Esophagus mucosa (tissue), 1 donor: ENCODE measurements at places on chromosomes 1 and 21. TPM values are rescaled to one million over a fixed set of nuclear protein-coding genes. Genes with fewer than 3 reads are reported as not detected.

- ATAC-seq: no peak
These were observed 17.3 kb downstream of the PDC start for GRCh38 chr1:186443638-186444037.

GRCh38 chr1:18057623-18058022, 50.0 kb upstream of the IGSF21 start:
- ATAC-seq: no peak

GRCh38 chr1:168110896-168111545, 25.7 kb downstream of the GPR161 start:
- no peak for ATAC-seq

DNA sequence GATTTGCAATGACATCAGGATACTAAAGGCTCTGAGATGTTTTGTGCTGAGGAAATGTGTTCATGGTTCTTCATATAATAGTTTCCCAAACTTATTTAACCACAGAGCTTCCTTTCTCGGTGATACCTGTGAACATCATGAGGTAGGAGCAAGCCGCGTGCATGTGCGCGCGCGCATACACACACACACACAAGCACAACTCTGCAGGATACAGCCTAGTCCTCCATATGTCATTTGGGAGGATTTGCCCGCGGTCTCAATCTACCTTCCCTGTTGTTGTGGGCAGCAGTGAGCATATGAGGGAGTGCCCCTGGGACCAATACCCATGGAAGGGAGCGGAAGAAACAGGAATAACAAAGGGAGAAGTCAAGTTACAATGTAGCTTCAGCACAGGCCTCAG, 12.2 kb upstream of the TTC4 start:
- ATAC-seq: no peak

PPIAL4G gene
- total RNA-seq: not detected

GRCh38 chr1:119003413-119004128, 15.4 kb upstream of the TBX15 start:
- no peak for ATAC-seq

FBXO2 gene
- total RNA-seq: 5.9 TPM

KIAA0040 gene
- 6.3 TPM for total RNA-seq

STYXL2 gene
- not detected for total RNA-seq

LRRC53 gene
- total RNA-seq: not detected

CLDN14 gene
- total RNA-seq: not detected

DNA sequence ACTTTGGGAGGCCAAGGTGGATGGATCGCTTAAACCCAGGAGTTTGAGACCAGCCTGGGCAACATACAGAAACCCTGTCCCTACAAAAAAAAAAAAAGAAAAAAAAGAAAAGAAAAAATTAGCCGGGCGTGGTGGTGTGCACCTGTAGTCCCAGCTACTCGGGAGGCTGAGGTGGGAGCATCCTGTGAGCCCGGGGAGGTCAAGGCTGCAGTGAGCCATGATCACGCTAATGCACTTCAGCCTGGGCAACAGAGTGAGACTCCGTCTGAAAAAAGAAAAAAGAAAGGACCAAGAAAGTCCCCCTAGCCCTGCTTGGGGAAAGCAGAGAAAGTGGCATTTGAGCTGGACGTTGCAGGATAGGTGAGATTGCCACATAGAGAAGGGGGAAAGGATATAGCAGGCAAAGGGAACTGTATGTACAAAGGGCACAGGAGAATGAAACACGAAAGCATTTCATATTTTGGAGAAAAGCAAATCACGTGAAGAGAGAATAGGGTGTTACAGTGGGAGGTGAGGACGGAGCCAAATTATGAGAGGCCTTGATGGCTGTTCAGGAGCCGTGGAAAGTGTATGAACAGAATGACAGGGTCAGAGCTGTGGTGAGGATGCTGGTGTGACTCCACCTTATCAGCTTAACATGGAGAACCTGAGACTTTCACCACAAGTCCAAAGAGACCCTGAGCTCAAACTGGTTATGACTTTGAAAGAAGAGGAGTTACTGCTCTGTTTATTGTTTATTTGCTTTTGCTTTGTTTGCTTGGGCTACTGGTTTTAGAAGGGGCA, 19.5 kb upstream of the LRIG2 start:
- ATAC-seq: no peak

DNA sequence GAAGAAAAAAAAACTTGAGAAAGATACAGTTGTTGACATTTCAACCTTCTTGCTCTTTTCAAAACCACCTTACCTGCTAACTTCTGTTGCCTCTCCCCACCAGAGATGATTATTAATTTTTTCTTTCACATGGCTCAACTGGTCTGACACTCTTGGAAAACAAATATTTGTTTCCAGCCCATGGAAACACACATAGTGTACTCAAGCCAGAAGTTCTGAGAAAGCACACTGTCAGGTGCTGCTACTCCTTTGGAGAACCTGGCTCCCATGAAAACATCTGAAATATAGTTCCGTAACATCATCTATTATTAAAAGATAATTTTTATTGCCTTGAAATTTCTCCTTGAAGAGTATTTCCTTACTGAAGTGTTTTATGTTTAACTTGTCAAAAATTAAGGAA, 145.0 kb upstream of the C1orf105 start:
- ATAC-seq: no peak

AMPD1 gene
- total RNA-seq: not detected

CRP gene
- total RNA-seq: not detected

- ATAC-seq: peak; percentile 66
These were observed 33.2 kb upstream of the ENO1 start for GRCh38 chr1:8911416-8912309.

GRCh38 chr1:179745131-179745611, 2.1 kb downstream of the FAM163A start:
- ATAC-seq: no peak

GRCh38 chr1:239868058-239868832, 223.4 kb upstream of the FMN2 start:
- no peak for ATAC-seq

KCNH1 gene
- total RNA-seq: 1.2 TPM

DNA sequence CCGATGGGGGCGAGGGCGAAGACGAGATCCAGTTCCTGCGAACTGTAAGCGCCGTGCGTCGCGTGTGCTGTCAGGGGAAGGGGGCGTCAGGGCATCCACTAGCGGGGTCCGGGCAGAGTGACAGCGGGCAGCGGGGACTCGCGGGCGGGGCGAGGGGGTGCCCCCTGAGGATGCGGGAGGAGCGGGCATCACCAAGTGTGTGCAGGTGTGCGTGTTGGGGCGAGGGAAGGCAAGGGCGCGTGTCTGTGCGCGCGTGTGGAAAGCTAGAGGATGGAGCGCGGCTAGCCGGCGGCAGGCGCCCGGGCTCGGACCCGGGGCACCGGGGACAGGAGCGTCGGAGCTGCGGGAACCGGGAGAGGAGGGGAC, 525 bp downstream of the RYR2 start:
- no peak for ATAC-seq

DNA sequence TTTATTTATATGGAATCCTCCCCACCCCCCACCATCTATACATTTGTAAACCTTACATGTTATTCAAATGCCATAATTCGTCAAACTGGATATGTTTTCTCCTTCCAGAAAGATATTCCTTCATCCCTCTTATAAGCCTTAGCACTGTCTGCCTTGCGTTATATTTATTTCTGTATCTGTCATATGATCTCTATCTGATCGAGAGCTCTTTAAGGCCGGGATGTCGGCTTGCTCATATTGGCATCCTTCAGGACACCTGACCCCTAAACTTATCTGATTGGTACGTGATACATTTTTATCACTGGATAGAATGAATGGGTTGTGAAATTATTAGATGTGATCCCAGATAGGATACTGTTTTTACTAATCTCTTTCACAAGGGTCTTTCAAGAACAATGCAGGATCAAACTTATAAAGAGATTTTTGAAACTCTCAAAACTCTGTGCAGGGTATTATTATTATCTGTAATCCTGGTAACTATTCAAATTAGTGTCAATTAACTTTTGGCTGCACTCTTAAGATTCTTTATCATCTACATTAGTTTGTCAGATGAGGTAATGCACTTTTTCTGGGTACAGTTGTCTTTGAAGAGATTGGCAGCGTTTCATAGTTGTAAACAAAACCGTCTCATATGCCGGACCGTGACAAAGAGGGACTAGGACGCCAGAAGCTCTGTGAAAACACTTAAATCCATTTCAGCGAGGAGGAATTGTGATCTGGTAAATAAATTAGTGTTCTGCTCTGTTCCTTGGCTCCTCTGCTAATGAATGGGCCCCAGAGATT, 152.0 kb downstream of the KIF26B start:
- no peak for ATAC-seq

- no peak for ATAC-seq
These were observed 256.5 kb downstream of the USP25 start for GRCh38 chr21:15986277-15986676.

DNA sequence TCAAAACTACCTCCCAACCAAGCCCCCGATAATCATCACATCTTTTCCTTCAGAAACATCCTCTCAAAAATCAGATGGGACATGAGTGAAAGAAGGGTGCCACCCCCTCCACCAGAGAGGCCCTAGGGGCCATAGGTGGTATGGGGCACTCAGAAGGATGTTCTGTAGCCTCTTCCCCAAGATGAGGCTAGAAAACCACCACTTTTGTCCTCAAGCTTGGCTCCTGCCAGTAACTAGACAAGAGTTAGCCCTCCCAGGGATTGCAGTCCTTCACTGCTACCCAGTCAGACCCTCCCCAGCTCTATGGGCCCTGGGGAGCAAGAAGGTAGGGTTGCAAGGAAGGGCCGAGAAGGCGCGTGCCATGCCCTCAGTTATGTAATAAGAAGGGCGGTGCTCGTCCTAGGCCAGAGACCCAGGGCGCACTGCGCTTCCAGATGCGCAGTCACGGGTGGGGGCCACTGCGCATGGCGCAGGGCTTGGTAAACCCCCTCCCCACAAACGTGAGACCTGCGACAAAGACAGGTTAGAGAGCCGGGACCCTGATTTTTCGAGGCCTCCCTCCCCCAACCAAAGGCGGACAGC, 69.7 kb downstream of the CD46 start:
- no peak for ATAC-seq

KLHDC8A gene
- total RNA-seq: 3.1 TPM

DNA sequence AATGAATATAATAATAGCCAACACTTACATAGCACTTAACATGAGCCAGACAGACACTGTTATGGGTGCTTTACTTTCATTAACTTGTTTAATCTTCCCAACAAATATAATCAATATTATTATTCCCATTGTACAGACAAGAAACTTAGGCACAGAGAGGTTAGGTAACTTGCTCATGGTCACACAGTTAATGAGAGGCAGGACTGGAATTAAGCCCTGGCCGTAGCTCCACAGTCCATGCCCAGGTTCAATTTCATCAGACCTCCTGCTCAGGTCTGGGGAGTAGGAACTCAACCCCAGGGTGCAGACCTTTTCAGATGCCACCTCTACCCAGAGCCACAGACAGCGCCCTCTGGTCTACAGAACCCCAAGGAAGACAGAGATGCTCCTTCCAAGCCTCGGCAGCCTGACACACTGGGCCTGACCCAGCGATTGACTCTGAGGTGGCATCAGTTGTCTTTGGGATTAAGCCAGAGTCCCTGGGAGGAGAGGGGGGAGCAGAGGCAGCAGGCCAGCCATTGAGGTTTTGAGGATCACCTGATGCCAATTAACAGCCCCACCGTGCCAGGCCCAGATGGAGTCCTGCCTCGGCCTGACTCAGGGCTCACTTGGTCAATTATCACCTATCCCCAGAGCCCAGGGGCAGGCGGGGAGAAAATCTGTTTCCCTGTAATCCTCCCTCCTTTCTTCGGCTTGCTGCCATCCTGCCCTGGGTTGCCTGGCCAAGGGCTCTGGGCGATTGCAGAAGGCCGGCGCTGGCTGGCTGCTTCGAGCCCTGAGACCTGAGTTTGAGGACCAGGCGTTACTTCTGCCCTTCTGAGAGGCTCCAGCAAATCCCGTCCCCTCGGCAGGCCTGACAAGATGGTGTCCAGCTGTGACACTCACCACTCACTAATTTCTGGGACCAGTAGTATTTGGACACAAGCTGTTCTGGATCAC, 116.7 kb downstream of the LACTBL1 start:
- ATAC-seq: no peak

DNA sequence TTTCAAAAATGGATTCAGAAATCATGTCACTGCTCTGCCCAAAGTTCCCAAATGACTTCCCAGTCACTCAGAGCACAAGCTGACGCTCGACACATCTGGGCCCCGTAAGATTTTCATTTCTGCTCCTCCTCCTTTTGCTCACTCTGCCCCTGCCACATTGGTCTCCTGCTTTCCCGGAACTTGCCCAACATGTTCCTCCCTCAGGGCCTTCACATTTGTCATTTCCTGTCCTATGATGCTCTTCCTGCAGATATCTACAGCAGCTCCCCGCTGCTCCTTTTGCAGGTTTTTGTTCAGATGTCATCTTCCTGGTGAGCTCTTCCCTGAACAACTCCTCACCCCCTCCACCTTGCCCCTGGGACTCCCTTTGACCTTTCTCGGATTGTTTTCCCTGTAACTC, 58.5 kb upstream of the IVNS1ABP start:
- ATAC-seq: peak; percentile 49

- ATAC-seq: peak; percentile 76
These were observed 160.1 kb downstream of the FASLG start for GRCh38 chr1:172818841-172819527.

OR10J1 gene
- total RNA-seq: not detected

DNA sequence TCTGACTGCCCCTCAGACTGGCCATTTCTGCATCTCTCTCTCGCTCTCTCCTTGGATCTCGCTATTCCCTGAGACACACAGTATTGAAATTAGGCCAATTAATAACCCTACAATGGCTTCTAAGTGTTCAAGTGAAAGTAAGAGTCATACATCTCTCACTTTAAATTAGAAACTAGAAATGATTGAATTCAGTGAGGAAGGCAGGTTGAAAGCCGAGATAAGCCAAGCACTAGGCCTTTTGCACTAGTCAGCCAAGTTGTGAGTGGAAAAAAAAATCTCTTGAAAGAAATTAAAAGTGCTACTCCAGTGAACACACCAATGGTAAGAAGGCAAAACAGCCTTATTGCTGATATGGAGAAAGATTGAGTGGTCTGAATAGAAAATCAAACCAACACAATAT, 51.2 kb downstream of the SLC9C2 start:
- no peak for ATAC-seq

DNA sequence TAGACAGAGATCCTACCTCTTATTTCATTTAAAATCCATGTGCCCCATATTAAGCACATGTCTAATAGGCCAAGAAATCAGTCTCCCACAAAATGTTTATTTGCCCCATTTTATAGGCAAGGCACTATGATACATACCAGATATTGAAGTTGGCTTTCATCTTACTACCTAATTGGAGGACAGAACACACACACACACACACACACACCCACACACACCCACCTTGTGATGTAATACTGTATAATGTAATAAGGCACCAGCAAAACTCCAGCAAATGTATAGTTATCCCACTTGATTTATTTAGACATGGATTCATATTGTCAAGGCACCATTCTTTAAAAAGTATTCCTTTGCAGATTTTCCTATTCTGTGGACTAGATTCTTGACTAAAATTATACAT, 56.8 kb downstream of the ATP6V1G3 start:
- no peak for ATAC-seq

DNA sequence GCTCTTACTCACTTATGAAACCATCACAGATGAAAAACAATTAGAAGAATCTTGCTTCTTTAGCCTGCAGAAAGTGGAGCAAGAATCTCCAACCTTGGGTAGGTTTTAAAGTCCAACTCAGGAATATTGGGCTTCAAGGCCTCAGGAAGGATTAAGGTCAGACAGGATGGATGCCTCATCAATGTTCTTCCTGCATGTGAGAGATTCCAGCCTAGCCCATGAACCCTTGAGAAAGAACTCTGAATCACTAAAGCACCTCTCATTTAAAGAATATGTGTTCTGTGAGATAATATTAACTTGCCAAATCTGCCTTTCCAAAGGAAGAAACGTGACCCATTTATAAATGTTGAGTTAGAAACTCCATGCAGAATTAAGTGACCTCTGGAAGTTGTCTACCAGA, 345.2 kb upstream of the CAMK1G start:
- no peak for ATAC-seq
